ENCODE measurements at places on chromosomes 4 and X. TPM values are rescaled to one million over a fixed set of nuclear protein-coding genes. Genes with fewer than 3 reads are reported as not detected.
A peak's percentile ranks its signal among the peaks of the same experiment; 100 is the strongest.

- no peak for DNase-seq
Measured at GRCh38 chr4:185894481-185894880, 82.5 kb upstream of the SORBS2 start.

Gene NEXMIF
- total RNA-seq = not detected

- DNase-seq = no peak
Measured at GRCh38 chr4:183284258-183284785, 35.8 kb downstream of the CLDN22 start.

DNA sequence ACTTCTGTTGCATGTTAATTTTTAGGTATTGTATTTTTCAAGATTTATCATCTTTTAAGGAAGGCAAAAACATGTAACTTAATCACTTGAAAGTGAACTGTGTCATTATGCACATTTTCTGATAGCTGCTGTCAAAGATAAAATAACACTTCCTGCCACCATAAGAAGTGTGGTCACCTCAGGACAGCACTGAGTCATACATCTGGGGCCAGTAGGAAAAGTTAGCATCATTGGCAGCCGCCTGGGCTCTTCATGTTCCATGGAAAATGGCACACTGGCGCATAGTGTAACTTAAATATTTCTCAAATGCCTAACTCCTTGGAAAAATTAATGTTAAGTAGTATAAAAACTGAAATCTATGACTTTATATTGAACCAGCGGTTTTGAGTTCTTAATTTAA is 24.2 kb downstream of the CNKSR2 start:
- DNase-seq = no peak

- DNase-seq = no peak
Measured at GRCh38 chrX:91122151-91122694, 312.4 kb upstream of the PABPC5 start.

- DNase-seq = no peak
Measured at GRCh38 chrX:107733686-107734085, 41.9 kb downstream of the TSC22D3 start.

- DNase-seq = peak; percentile 39
Measured at GRCh38 chrX:143664302-143664701, 28.4 kb upstream of the SLITRK4 start.

- peak; percentile 83 for DNase-seq
Measured at GRCh38 chr4:86895692-86896488, 3.7 kb upstream of the C4orf36 start.

DNA sequence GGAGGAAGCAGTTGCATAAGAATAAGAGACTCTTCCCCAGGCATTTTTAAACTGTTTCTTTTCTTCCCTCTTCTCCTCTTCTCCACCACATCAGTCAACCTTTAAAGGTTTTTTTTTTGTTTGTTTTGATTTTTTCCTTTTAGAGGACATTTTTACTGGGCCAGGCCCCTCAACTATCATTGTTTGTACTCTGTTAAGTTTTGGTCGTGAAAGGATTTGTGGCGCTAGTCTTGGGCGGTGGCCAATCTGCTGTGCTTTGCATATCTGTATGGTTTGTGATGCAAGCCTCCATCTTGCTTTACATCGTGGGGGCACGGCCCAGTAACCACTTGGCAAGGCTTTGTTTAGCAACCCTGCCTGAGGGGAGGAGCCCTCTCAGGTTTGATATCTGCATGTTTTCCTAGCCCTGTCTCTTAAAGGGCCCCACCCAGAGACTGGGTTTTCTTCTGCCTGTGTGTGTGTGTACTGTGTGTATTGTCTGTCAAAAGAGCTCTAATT is 101.9 kb upstream of the SLITRK2 start:
- DNase-seq = no peak

DNA sequence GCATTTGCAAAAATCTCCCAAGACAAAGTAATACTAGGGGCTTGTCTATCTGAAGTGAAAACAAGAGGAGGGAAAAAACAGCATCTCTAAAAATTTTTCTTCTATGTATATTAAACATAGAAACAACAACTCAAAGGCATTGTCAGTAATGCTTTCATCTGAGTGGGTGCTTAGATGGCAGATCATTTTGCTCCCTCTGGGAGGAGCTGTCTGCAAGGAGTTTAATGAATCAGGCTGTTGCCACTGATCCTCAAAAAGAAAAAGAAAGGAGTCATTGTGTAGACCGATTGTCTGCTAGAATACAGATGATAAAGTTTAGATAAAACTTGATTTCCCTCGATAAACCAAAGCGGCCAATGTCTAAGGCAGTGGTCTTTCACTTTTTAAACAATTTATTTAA is 49.7 kb upstream of the KLHL8 start:
- DNase-seq = peak; percentile 64

GRCh38 chr4:155794589-155795236 is 35.9 kb downstream of the GUCY1B1 start:
- no peak for DNase-seq

- DNase-seq = peak; percentile 4
Measured at GRCh38 chrX:16469870-16470269, 180.1 kb upstream of the S100G start.

GRCh38 chr4:15186149-15186548 is 183.9 kb downstream of the CPEB2 start:
- DNase-seq = no peak

DNA sequence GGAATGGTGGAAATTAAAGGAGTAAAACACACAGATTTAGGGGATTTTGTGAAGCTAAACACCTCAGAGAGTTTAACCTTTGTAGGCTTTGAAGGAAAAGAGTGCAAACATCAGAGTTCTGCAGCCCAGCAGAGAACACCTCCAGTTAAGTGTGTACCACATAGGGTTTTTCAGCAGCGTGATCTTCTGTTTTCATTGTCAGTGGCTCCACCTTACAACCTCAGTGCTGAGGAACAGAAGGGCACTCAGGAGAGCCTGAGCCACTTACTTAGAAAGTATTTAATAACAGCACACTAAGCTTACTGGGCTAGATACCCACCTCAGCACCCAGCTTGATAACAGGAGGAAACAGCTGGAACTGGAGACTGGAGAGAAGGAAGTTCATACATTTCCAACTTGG is 2.0 kb upstream of the FBXW7 start:
- DNase-seq = no peak

Gene GRIA2
- total RNA-seq = not detected

DNA sequence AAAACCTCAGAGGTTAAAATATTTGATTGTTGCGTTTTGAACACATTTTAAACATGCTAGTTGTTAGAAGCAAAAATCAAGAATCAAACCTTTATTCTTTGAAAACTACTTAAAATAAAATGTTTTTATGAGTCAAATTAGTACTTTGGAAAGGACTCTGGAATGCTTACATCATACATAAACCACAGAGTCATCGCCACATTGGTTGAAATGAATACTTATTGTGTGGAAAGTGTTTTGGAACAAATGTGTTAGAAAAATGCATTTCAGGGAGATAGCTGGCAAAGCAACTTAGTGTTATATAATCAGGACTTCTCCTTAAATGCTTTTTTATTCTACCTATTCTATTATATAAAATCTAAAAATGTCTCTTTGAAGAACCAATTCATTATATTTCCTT is 49.4 kb upstream of the CAMK2D start:
- DNase-seq = no peak

DNA sequence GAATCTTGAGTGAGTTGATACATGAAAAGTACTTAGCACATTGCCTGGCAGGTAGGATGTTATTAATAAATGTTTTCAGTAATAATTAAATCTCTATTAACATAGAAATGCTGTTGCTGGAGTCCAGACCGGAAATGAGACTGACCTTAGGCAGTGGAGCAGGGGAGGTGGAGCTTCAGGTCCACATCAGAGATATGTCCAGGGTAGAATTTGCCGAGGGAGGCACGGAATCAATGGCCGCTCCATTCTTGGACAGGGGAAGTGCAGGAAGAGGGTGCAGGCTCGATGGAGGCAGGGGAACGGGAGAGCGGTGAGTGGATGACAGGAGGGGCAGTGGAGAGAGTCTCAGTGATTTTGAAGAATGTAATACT is 107.3 kb downstream of the GATB start:
- DNase-seq = no peak

DNA sequence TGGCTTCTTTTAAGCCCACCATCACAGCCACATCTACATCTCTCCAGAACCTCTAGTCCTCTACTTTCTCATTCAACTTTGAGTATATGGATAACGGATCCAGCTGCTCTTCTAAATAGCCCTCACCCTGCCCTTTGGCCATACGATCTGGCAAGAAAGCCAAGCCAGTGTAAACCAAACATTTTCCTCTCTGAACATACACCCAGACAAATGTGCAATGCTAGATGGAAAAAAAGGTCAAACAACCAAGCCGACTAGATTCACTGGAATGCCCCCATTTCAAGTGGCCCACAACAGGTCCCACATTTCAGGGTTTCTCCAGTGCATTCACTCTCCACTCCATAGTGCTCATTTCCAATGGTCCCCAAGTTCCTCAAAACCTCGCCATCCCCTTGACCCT is 24.0 kb downstream of the USP46 start:
- DNase-seq = no peak

Gene EFHC2
- total RNA-seq = not detected

Gene PPP4R3C
- total RNA-seq = not detected

Gene NDST3
- total RNA-seq = not detected

- DNase-seq = peak; percentile 23
Measured at GRCh38 chrX:153794897-153795816, 689 bp downstream of the SSR4 start.

GRCh38 chrX:47619486-47620302 is at the start of gene SYN1:
Gene SYN1 (minus strand): TSS chrX:47619857. CDS start chrX:47619728, 129 bp downstream.
- DNase-seq = no peak

Gene RASL11B
- total RNA-seq = not detected

DNA sequence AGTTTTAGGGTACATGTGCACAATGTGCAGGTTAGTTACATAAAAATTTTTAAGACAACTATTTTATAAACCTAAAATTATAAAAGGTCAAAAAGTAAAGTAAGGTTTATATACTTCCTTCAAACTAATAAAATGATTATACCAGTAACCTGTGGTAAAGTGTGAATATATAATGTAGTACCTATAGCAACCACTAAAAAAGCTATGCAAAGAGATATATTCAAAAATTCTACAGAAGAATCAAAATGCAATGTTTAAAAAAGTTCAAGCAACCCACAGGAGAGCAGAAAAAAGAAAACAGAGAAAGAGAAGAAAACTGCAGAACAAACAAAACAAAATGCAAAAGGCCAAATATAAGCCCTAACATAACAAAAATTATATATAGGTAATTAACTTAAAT is 379.5 kb upstream of the GALNTL6 start:
- DNase-seq = no peak

Gene FATE1
- not detected for total RNA-seq

Gene PNMA6E
- total RNA-seq = not detected

GRCh38 chr4:147843162-147843561 is 111.3 kb downstream of the ARHGAP10 start:
- DNase-seq = peak; percentile 67

DNA sequence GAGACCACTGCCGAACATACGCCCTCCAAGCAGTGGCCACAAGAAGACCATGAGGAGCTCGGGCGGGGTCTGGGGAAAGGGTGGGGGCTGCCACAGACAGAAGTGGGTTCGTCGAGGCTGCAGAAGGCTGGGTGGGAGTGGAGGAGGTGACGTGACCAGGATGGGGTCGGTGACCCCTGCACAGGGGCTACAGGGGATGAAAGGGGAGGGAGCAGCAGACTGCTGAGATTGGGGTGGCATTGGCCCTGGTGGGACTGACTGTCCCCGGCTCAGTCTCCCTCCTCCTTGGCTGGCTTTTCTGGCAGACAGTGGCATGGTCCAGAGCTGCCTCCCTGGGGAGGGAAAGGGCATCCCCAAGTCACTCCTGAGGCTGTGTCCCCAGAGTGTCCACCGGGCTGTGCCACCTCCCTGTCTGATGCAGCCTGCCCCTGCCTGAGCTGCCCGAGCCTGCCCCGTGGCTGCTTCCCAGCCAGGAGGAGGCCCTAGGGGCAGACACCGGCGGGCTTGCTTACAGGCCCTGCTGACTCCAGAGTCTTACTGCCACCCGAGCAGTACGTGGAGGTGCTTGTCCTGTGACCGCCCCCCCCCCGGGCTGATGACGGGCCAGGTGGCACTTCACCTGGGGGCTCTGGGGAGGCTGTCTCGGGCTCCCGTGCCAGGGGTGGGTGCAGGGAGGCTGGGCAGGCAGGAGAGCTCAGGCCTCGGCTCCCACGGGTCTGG is 7.2 kb downstream of the SH3BP2 start:
- DNase-seq = peak; percentile 71

Gene ADAM29
- total RNA-seq = not detected

Gene CFP
- total RNA-seq = 0.56 TPM

DNA sequence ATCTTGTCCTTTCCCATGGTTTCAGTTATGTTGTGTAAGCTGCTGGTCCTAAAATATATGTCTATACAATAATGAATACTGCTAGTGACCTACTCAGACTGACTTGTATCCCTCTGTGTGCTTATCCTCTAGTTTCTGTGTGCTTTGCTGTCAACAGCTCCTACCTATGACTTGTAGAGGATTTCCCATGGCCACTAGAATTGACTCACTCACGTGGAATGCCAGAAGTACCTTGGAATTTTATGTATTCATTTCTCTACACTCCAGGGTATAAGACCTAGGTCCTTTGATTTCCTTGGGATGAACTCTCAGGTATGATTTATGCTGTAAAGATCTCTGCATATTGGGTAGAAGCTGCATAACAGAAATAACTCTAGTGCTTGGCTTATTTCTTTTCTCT is 279.9 kb upstream of the SLIT2 start:
- no peak for DNase-seq

GRCh38 chrX:136203438-136203837 is 47.8 kb downstream of the MAP7D3 start:
- no peak for DNase-seq

All from HT-29 (cell line).